GM04504 (cell line): ENCODE measurements at places on chromosomes 6 and 20.

- DNase-seq, result no peak
Observed at GRCh38 chr6:158465257-158465656, 94.6 kb upstream of the TMEM181 start.

GRCh38 chr6:170205534-170206316 is 85.2 kb downstream of the DLL1 start:
- DNase-seq, result no peak

DNA sequence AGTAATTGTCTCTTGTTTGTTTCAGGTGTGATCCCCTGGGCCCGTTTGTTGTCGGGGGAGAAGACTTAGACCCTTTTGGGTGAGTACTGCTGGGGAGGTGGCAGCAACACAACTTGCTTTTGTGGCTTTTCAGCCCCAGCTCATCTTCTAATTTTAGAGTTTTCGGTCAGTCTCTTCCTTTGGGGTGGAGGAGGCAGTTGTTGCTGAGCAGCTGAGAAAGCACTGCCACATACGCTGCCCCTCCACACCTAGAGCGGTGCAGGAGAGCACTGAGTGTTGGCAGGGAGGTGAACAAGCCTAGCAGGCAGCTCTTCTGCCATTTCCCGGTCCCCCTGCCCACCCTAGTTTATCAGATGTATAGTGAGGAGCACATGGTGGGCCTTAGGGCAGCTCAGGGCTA is 21.7 kb downstream of the TMEM74B start:
- DNase-seq, result no peak

- no peak for DNase-seq
Observed at GRCh38 chr6:71299541-71300470, 11.2 kb downstream of the OGFRL1 start.

GRCh38 chr6:69421269-69421668 is 375.5 kb downstream of the LMBRD1 start:
- no peak for DNase-seq

DNA sequence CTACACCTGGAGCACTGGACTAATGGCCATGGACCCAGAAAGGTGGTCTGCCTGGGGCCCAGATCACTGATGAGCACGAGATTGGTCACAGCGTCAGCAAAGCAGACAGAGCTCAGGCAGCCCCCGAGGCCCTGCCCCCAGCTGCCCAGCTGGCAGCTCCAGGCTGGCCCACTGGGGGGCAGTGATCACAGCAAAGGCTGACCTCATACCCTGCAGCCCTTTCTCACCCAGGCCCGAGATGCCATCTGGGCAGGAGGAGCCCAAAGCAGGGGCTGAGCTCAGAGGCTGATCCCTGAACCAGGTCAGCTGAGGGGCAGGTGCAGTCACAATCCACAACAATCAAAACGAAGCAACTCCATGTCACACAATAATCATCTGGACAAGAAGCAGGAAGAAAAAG is 4.1 kb downstream of the MAP1LC3A start:
- no peak for DNase-seq

DNA sequence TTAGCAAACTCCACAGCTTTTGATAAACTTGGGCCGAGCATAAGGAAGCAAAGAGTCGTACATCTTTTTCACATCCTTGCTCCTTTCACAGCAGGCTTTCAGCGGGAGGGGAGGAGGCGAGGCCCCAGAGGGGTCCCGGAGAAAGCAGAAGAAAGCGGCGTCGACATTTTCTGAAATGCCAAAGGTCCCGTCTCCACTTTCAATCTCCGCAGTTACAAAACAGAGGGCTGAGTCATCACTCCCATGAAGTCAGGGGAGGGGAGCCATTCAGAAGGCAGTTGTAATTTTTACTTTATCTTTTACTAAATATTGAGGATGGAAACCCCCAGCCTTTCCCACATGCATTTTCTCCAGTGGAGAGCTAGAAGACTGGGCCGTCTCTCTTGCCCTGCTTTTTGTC is 174.2 kb upstream of the THBS2 start:
- no peak for DNase-seq

DNA sequence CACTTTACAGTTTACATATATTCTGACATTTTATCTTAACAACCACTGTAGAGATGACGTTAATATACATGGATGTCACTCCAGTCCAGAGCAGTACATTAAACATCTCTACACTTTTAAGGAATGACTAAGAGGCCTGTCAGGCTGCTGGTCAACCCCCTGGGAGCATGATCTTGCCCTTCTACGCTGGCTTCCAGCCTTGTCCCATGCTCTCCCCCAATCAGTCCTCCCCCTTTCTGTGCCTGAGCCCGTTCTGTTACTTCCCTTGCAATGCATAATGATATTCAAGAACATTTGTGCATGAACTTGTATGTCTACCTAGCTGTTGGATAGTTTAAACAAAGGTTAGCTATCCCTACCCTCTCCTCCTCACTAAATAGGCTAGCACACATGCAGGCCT is 40.5 kb upstream of the PLCB4 start:
- DNase-seq, result no peak

GRCh38 chr6:29487660-29488059 is at the start of gene MAS1L:
Gene MAS1L, minus strand, starts transcription at chr6:29487956. Its CDS starts 54 bp downstream, at chr6:29487902.
- DNase-seq, result no peak

DNA sequence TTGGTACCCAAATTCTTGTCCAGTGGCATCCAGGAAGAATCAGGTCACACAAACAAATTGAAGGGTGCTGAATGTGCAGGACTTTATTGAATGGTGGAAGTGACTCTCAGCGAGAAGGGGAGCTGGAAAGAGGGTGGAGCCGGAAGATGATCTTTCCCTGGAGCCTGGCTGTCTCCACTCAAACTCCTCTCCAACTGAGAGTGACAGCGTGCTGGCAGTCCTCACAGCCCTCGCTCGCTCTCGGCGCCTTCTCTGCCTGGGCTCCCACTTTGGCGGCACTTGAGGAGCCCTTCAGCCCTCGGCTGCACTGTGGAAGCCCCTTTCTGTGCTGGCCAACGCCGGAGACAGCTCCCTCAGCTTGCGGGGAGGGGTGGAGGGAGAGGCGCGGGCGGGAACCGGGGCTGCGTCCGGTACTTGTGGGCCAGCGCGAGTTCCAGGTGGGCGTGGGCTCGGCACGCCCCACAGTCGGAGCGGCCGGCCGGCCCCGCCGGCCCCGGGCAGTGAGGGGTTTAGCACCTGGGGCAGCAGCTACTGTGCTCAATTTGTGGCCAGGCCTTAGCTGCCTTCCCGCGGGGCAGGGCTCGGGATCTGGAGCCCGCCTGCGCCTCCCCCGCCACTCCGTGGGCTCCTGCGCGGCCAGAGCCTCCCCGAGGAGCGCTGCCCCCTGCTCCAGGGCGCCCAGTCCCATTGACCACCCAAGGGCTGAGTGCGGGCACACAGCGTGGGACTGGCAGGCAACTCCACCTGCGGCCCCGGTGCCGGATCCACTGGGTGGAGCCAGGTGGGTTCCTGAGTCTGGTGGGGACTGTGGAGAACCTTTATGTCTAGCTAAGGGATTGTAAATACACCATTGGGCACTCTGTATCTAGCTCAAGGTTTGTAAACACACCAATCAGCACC is 26.7 kb upstream of the MBOAT1 start:
- no peak for DNase-seq

DNA sequence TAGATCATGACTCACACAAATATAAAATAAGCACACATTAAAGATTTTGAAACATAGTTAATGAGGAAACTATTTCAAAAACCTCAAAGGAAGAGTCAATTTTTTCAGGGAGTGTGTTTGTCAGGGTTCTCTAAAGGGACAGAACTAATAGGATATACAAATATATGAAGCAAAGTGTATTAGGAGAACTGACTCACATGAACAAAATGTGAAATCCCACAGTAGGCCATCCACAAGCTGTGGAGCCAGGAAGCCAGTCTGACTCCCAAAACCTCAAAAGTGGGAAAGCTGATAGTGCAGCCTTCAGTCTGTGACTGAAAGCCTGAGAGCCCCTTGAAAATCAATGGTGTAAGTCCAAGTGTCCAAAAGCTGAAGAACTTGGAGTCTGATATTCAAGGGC is 898.0 kb upstream of the EYS start:
- DNase-seq, result no peak

- no peak for DNase-seq
Observed at GRCh38 chr20:60630609-60631008, 621.5 kb upstream of the CDH4 start.

GRCh38 chr6:14129575-14129974 is 12.0 kb downstream of the CD83 start:
- peak; percentile 24 for DNase-seq

DNA sequence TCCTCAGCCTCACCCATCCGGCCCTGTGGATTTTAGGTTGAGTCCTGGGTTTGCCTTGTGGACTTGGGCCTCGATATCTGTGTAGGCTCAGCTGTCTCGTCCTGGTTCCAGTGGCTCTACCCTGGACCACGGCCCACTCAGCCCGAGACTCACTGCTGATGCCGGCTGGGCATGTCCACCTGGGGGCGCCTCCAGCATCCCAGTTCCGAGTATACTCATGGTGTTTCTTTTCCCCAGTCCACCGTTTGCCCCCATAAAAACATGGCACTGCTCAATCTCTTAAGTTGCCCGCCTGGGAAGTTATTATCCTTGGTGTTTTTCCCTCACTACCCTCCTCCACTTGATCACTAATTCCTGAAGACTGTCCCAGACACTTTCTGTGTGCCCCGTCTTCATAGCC is 99.1 kb downstream of the ARID1B start:
- DNase-seq, result no peak

DNA sequence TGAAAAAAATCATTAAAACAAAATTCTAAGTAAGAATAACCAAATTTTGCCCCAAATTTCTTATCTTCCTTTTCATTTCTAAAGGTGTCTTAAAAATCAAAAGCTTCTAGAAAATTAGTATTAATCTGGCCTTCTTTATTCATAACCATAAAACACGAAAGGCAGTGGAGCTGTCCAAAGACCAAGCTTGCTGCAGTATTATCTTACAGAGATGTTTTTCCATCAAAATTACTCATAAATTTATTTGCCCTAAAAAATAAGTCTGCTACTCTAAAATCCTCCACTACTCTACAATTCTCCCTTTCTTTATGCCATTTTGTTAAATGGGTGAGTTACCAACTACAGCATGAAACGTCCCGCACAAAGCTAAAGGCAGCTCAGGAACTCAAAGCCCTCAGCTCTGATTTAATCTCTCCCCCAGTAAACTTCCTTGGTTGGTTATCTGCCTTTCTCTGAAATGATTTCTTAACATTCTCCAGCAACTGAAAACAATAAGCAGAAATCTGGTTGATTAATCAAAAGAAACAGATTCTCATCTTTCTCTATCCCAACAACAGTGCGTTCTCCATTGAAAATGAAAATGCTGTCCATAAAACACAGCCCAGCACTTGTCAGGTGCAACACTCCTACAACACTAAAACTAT is 2.1 kb downstream of the USP49 start:
- DNase-seq, result no peak

DNA sequence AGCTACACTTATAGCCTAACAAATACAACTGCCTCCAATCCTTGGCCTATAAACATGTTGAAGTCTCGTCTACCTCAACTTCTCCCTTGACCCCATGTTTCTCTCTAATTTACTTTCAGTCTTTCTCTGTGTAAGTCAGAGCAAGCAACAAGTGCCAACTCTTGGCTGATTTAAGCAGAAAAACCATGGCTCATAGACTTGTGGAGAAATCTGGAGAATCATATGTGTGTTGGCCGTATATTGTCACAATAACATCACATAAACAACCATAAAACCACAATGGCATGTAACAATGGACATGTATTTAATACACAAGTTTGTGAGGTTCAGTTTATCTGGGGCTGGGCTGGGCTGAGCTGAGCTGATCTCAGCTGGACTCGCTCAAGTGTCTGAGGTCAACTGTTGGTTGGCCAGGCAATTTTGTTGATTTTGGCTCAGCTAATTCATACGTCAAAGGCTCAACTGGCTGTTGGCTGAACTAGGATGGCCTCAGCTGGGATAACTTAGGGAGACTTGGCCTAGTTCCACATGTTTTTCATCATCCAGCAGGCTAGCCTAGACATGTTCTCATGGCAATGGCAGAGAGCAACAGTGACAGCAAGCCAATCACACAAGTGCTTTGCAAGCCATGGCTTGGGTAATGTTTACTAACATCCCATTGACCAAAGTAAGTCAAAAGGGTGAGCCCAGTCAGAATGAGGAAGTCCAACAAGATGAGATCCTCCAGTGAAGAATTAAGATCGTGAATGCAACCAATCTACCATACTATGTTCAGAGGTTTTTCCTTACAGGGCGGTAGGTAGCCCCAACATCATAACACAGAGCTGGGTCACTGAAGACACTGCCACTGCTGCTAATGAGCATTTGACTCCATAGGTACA is 12.9 kb upstream of the TBC1D22B start:
- peak; percentile 100 for DNase-seq

GRCh38 chr6:159577564-159577963 is 115.5 kb downstream of the SOD2 start:
- DNase-seq, result no peak

- no peak for DNase-seq
Observed at GRCh38 chr20:4040283-4041179, 25.2 kb upstream of the RNF24 start.

- DNase-seq, result no peak
Observed at GRCh38 chr6:6966569-6966968, 141.2 kb upstream of the RREB1 start.

DNA sequence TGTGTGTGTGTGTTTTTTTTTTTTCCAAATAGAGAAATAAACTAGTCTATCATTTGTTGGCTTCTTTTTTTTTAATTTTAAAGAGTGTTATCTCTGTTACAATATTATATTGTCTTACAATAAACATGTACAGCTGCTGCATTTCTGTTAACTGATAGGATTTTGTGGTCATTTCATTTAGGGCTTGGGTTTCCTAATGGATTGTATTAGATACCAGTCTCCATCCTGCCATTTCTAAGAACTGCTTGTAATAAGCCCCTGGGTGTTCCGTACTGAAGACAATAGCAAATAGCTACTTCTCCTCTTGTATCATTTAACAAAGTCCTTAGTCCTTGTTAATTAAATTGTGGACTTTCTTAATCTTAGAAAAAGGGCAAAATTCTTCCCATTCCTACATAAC is 45.7 kb downstream of the SOBP start:
- no peak for DNase-seq

DNA sequence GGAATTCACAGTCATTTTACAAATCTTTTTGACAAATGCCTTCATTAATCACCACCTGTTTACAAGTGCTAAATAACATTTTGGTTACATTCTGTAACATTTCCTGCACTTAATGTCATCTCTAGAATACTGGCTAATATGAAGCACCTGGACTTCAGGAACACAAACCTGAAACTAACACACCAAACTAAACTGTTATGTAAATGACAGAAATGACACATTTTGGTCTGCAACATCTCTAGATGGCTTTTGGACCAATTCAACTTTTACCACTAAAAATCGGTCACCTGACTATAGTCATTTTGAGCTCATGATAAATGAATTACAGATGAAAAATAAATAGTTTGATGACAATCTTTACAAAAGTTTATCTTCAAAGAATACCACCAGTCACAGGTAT is 80.6 kb downstream of the ATG5 start:
- DNase-seq, result no peak
